RWPE1 (cell line): ENCODE measurements at places on chromosomes 3 and 15.

- DNase-seq = no peak
These were observed 3.1 kb downstream of the TIPARP start for GRCh38 chr3:156677536-156677935.

- no peak for DNase-seq
These were observed 79.2 kb downstream of the ABI3BP start for GRCh38 chr3:100913870-100914648.

DNA sequence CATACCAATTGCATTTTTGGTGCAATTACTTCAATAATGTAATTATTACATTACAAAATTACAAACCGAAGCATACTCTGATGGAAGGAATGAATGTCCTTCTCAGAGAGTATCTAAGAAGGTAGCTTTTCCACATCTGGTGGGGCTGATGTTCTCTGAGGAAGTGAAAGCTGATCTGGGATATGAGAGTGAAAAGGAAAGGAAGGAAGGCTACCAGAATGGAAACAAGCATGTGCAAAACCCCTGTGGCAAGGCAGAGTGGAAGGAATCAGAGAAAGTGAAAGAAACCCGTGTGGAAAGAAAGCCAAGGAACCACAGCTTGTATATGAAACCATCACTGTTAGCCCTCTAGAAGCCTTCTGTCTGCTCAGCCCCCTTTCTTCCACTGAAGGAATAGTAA, 35.3 kb upstream of the GOLGA8A start:
- no peak for DNase-seq

- DNase-seq = no peak
These were observed 148.3 kb downstream of the MBNL1 start for GRCh38 chr3:152416808-152417580.

DNA sequence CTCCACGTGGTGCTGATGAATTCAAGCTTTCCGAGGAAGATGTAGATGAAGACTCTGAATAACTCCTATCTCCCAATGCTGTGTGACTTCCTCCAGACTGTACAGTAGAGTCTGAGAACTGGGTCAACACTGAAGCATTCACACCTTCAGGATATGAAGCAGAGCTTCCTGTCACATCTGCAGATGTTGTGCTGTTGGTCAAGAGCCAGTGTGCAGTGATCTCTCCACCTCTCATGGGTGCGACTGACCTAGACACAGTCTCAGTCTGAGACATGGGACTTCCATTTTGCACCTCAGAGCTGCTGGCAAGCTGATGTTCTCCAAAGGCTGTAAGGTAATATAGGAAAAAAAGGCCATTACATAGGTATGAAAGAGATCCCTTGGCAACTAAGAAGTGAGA, 36.5 kb downstream of the HEG1 start:
- DNase-seq = no peak

DNA sequence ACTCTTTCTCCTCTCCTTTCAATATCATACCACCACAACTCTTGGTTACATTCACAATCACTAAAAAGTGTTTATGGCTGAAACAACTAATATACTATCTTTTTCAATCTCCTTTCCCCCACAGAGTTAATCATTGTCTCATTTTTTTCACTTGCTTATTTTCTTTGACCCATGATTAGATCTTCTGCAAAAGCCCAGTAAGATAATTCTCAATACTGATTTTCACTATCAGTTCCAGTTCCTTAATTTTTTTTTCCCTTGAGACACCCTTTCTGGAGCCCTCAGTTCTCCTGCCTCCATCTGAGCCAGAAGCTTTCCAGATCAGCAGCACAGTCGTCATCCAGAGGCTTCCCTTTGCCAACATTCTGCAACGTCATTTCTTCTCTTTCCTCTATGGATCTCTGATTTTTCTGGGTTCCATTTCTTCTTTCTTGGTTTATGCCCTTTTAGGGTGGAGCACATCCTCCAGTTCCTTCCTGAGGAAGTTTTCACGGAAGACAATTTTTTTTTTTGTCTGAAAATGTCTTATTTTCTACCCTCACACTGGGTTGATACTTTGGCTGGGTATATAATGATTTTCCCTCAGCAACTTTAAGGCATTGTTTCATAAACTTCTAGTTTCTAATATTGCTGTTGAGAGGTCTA, 88.7 kb upstream of the C15orf39 start:
- DNase-seq = no peak

DNA sequence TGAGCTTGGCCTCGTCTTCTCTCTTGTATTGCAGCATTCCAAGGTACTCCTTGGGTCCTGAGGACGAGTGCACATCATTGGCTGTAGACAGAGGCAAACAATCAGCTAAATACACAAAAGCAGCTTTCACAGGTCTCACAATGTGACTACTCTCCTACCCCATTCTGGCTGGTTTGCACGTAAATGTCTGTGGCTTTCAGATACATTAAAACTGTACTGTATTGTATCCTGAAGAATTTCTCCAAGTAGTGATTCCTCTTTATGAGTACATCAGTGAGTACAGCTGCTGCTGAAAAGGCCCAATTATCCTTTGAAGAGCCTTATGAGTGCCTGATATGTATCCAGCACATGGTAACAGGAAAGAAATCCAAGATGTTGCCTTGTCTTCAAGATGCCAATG, 22.0 kb upstream of the GNB5 start:
- DNase-seq = no peak

DNA sequence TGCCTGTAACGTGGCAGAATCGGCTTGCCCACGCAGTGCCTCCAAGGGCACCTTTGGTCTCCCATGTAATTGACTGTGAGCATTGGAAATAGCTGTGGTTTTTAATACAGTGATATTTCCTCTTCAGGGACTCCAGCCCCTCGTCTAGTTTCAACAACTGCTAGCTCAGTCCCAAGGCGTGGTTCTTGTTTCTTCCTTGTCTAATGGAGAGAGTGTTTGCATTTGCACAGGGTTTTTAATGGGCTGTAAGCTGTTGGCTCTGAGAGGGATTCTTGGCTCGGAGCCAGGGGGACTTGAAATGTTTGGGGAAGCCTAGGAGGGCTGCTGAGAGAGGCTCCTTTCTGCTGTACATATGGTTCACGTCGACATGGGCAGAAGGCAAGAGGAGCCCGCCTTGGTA, 86.2 kb downstream of the THSD4 start:
- DNase-seq = no peak

GRCh38 chr3:85313380-85313779, 354.6 kb downstream of the CADM2 start:
- no peak for DNase-seq

DNA sequence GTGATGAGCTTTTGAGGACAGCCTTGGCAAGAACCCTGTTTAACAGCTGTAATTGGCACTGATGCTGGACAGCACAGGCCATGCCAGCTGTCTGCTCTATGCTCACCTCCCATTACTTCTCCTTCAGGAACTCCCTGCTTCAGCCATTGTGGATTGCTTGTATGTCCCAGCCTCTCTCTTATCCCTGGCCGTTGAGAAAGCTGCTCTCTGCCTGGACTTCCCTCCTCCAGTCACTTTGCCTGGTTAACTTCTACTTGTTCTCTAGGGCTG, 444.5 kb downstream of the EPHB1 start:
- no peak for DNase-seq

DNA sequence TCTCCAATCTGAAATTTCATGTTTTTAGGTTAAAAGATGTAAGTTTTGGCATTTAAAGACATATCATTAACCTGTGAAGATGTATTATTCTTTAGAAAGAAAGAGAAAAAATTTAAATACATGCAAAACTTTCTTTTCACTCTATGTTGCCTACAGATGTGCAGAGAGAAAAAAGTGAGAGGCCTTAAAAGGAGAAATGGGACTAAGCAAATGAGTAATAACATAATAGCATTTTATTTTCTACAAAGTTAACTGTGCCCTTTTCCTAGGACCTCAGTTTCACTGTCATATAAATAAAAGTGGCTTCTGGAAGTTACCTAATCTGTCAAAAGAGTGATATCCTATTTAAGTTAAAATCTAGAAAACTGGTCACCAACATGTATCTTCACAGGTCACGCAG, 16.1 kb downstream of the DAZL start:
- DNase-seq = no peak

DNA sequence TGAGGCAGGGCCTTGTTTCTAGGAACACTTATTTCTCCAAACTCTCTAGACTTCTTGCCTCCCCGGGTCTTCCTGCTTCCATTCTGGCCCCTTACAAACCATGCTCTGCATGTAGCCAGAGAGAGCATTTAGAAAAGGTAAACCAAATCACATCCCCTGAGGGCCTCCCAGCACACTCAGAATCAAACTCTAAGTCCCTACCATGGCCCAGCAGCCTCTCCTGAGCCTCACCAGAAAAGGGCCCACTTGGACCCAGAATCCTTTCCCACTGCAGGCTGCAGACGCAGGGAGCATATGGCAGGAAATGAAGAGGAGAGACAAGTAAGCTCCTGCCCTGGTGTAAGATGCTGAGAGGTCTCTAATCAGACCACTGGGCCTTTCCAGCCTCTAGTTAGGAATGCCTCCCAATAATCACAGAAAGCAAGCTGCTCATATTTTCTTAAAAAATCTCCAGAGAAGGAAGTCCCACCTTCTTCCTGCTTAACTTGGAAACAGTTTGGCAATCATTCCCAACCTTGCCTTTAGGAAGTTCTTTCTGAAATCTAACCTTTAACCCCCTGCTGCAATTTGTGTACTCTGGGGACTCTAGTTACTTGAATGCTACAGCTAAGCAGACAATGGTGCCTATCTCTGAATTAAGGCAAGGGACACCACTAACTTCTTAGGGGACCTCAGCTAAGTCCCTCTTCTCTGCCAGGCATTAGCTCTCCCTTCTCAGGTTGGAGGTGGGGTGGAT, 4.2 kb downstream of the AMOTL2 start:
- DNase-seq = no peak

- no peak for DNase-seq
These were observed 43.9 kb downstream of the PAQR5 start for GRCh38 chr15:69342460-69343076.

GRCh38 chr15:40787344-40787841, 17.6 kb downstream of the C15orf62 start:
- DNase-seq = peak; percentile 93

- no peak for DNase-seq
These were observed 371.4 kb upstream of the CNTN4 start for GRCh38 chr3:1727242-1727641.

GRCh38 chr3:29072611-29073010, 208.3 kb upstream of the RBMS3 start:
- DNase-seq = no peak

DNA sequence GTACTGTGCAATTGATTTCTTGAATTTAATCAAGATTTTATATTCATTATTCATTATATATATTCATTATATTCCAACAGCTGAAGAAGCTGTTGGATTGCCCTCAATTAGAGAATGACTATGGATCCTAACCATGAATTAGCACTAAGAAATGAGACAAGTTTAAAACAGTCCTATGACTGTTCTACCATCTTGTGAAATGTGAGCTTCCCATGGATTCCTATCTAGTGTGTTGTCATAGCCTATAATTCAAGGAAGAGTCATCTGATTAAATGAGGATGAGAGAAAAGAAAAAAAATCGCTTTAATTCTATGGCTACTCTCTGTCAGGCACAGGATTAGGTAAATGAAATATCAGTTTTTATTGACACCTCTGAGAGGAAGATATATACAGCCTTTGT, 696.6 kb upstream of the NAALADL2 start:
- DNase-seq = no peak

GRCh38 chr3:68771681-68772080, 160.7 kb downstream of the TAFA4 start:
- no peak for DNase-seq

GRCh38 chr15:58900631-58901030, 32.8 kb downstream of the SLTM start:
- DNase-seq = no peak

DNA sequence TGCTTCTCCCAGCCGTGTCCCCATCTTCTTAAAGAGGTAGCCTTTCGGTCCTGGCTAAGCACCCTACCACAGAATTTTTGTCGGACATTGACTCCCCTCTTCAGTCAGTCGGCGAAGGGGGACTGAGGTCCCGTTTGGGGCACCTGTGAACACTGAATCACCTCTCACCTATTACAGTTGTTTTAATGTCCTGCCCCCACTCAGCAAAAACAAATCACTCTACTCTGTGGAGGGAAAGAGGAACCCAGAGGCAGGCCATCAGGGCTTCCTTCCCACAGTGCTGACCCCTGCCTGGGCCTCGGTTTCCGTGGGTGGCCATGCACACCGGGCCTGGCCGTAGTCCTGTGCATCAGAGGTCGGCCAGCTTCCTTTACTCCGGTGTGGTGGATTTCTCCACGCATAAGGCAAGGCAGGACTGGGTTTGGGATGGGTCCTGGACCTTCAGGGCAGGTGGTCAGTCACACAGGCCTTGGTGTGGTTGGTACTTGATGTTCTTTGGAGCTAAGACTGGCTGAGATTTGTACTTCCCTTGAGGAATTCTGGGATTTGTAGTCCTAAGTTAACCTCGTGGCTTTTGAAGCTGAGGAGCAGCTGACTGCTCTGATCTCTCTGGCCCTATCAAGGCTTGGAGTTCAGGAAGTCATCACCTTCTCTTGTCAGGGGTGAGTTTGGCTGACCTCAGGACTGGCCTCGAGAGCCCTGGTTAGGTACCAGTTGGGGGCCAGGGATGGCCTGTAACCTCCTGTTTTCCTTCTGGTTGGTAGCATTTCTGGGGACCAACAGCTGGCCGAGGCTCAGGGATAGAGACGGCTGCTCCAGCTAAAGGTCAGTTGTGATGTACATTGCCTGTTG, 627 bp upstream of the FAM131A start:
- no peak for DNase-seq

- DNase-seq = no peak
These were observed 9.9 kb downstream of the ALDH1A3 start for GRCh38 chr15:100889385-100890050.

DNA sequence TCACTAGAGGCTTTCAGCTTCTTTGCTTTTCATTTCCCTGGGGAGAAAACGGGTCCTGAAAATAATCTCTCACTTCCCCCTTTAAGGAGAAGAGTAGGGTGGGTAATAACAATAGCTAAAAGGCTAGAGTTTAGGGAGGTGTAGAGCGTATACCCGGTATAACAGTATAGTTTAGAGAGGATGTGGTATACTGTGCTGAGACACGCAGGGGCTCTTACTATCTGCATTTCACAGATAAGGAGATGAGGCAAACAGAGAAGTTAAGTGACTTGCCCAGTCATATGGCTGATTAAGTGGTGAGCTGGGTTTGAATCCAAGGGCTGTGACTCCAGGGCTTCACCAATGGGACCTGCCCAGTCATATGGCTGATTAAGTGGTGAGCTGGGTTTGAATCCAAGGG, 15.0 kb upstream of the KCNMB3 start:
- DNase-seq = no peak

DNA sequence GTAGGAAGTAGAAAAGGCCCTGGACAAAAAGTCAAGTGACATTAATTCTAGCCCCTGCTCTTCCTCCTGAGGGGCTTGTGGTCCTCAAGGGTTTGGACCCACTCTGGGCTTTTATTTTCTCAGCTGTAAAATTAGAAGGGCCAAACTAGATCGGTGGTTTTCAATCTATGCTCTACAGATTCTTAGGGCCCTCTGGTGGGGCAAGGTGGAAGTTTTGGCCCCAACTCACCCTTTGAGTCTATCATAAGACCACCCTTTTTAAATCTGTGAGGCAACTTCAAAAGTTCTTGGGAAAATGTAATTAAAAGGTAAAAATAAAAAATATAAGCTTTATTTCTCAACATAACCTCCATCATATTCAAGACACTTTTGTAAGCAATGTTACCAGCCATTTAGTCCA, 25.6 kb upstream of the CFAP161 start:
- no peak for DNase-seq
